ENCODE measurements at places on chromosomes 2 and 18.
A peak's percentile ranks its signal among the peaks of the same experiment; 100 is the strongest.

GRCh38 chr2:148875387-148876051 is 492 bp downstream of the KIF5C start:
- peak; percentile 15 for DNase-seq

GRCh38 chr2:7752291-7752690 is 835.1 kb downstream of the RNF144A start:
- no peak for DNase-seq

GRCh38 chr18:74146756-74147155 is 878 bp downstream of the FBXO15 start:
- no peak for DNase-seq

DNA sequence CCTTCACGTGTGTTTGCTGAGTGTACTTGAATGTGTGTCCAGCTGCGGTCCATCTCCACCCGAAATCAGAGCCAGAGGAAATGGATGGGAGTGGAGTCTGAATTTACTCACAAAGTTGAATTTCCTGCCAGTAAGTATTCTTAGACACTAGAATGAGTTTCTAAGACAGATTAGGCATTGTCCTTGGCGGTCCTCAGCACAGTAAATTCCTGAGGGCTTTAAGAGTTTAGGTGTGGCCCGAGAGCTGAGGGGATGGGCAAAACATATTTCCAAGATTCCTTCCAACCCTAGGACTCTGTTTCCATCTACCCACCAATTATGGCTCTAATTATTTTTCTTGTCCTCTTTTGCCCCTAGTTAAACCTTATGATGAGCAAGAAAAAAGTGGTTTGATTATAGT is 90.3 kb upstream of the PHLPP1 start:
- no peak for DNase-seq

DNA sequence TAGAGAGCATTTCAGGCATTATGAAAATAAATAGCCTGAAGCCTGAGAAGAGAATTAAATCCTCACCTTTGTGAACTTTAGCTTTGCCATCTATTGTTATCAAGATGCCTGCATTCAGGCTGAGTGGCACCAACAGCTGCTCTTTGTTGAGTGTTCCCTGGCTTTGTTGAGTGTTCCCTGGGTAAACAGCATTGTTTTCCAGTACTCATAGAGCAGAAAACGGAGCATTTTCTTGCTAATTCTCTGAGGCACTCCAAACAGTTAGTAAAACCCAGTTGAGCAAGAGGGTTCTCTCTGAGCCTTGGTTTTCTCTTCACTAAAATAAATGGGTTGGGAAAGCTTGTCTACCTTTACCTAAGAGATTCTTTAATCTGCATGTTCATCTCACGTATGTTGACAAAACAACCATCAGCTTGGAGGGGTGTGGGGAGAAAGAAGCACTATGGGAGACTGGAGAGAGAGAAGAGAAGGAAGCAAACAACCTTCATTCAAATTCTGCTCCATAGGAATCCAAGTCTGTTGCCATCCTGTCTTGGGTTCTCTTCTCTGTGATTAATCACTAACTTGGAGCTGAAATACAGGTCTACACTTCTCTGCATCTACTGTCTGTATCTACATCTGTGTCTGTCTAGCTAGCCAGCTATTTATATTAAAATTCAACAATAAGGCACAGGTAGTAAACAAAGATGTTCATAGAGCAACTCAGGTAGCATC is 567.0 kb upstream of the SOX11 start:
- DNase-seq, result no peak

GRCh38 chr2:38030635-38031355 is 45.2 kb downstream of the CYP1B1 start:
- no peak for DNase-seq

- DNase-seq, result no peak
Measured at GRCh38 chr18:55405893-55406406, 182.0 kb downstream of the TCF4 start.

DNA sequence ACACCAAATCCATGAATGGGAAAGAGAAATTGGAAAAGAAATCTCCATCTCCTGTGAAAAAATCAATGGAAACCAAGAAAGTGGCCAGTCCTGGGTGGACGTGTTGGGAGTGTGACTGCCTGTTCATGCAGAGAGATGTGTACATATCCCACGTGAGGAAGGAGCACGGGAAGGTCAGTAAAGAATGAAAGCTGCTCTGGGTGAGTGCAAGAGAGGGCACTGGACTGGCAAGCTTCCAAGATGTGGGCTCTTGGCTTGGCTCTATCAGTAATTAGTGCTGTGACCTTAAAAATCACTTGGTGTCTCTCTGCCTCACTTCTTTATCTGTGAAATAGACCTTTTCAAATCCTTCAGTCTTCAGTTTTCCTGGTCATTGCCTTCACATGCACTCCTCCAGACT is 89.0 kb downstream of the ZNF532 start:
- DNase-seq, result no peak
